SW 1271 (cell line): ENCODE measurements at places on chromosomes 5 and 9.
A peak's percentile ranks its signal among the peaks of the same experiment; 100 is the strongest.

GRCh38 chr5:176157656-176158055, 80.6 kb upstream of the SIMC1 start:
- no peak for DNase-seq

GRCh38 chr9:137740312-137740711, 121.5 kb downstream of the EHMT1 start:
- DNase-seq = no peak

GRCh38 chr9:123338710-123339665, 17.0 kb upstream of the CRB2 start:
- DNase-seq = no peak

DNA sequence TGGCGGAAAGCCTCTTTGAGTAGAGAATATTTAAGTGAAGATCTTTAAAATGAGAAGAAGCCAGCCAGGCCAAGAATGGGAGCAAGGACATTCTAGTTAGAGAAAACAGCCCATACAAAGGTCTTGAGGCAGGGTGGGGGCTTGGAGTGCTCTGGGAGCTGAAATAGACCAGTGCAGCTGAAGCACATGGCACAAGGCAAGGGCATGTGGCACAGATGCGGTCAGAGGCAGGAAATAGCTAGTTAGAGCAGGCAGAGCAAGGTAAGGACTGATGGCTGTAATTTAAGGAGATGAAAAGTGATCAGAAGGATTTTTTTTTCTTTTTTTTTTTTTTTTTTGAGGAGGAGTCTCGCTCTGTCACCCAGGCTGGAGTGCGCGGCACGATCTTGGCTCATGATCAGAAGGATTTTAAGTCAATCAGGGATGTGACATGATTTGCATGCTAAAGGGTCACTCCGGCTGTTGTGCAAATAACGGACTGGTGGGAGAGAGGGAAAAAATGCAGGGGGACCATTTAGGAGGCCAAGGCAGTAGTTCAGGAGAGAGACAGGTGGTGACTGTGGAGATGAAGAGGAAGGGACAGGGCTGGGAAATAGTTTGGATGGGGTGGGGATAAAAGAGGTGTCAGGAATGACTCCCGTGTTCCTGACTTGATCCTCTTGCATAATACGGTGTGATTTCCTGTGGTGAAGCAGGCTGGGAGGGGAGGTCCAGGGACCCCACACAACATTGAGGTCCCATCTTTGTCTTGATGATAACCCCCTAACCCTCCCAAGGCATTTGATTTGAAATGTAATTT, 207.6 kb downstream of the HSPA4 start:
- DNase-seq = no peak

DNA sequence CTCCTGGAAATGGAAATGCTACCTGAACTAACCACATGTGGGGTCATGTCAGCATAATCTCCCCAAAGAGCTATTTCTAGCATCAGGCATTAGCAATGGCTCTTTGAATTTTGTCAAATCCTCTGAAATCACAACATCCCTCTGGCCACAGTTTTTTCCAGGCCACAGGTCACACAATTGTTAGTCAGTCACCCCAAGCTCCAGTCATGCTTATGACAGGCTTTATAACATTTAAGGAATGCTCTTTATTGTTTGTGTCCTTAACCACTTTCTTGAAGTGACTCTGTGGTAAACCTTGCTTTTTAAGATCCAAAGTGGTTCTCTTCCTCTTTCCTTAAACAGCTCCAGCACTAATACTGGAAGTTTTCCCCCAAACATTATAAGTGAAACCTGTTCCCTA, 169.2 kb upstream of the HMHB1 start:
- DNase-seq = no peak

- no peak for DNase-seq
Measured at GRCh38 chr5:10655161-10655971, 91.5 kb downstream of the ANKRD33B start.

DNA sequence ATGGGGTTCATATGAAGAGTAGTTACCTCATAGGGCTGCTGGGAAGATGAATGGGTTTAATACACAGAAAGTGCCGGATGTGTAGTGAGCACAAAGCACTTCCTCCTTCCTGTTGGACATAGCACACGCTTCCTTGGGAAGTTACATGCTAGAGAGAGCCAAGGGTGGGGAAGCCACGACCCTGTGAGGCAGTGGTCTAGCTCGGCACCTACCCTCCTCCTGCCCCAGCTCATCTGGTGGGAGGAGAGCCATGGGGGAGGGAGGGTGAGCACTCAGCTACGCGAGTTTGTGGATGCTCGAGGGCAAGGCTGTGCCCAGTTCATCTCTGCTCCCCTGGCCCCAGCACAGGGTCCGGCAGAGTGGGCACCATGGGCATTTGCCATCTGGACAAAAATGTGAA, 43.6 kb upstream of the NEK6 start:
- DNase-seq = no peak

- no peak for DNase-seq
Measured at GRCh38 chr9:126687930-126688461, 74.3 kb downstream of the LMX1B start.

DNA sequence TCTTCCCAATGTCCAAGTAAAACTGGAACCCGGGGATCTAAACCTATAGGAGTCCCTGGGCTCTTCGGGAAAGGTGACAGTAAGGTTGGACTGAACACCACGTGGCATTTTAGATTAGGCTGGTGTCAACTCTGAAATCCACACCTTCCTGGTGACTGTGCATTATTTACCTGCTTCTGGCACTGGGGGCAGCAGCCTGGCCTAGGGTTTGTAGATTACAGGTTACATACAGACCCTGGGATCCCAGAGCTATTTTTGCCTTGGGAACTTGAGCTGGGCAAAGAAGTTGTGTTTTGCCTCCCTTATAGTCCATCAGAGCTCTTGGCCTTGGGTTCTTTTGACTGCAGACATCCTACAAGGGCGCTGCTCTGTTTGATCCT, 173.2 kb downstream of the DAB2IP start:
- peak; percentile 4 for DNase-seq

DNA sequence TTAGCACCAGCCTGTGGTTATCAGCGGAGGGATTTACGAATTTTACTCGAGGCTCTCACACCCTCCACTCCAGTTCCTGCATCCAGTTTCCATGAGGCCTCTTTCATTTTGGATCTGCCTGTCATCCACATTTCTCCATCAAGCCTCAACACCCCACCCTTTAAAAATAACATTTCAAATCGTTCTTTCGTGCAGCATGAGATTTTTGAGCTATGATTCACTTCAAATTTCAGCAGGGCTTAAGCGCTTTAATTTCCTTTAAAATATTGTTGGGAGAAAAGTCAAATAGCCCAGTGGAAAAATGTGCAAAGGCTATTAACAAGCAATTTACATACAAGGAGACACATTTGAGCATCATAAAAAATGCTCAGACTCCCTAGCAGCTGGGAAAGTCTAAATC, 103.2 kb downstream of the MSX2 start:
- no peak for DNase-seq

DNA sequence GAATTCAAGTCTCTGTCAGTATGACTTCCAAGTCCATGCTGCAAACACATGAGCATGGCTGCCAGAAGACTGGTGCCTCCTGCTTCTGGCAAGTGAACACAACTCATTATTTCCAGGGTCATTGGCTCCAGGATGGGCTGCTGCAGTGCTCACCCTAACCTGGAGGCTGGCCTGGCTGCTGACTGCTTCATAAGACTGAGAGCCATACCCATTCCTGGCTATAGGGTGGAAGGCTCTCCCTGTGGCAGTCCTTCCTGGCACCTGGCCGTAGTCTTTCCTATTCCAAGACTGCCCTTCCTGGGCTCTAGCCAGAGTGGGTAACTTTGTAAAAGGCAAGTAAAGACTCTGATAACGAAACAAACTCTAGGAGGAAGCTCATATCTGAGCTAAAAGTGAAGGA, 51.2 kb downstream of the CXXC5 start:
- no peak for DNase-seq

DNA sequence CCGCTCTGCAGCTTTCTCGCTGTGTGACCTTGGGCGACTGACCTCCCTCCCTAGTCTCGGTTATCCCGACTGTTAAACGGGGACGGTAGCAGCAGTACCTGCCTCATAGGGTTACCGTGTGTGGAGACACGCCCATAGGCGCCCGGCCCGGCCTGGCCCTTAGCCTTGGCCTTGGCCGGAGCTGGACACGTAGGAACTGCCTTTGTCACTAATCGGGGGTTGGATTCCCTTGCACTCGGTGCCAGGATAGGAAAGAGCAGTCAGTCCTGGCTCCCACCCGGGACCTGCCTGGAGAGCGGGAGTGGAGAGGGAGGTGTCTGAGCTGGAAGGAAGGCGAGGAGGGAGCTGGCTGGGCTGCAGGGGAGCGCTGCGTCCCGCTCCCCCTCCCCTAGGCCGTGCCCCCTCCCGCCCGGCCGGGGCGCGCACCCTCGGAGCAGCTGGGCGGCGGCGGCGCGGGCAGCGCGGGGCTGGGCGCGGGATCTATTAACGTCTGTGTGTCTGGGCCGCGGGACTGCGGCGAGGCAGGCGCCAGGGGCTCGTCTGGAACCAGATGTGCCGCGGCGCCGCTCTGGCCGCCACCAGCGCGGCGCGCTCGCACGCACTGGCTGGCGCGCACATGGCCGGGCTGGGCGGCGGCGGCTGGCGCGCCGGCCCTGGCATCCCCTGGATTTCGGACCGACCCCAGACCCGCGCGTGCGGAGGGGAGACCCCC, 31.7 kb downstream of the PRRX2 start:
- DNase-seq = no peak

GRCh38 chr9:94157050-94157801, 73.0 kb downstream of the PTPDC1 start:
- DNase-seq = no peak

GRCh38 chr9:27041746-27042145, 36.3 kb upstream of the LRRC19 start:
- no peak for DNase-seq

DNA sequence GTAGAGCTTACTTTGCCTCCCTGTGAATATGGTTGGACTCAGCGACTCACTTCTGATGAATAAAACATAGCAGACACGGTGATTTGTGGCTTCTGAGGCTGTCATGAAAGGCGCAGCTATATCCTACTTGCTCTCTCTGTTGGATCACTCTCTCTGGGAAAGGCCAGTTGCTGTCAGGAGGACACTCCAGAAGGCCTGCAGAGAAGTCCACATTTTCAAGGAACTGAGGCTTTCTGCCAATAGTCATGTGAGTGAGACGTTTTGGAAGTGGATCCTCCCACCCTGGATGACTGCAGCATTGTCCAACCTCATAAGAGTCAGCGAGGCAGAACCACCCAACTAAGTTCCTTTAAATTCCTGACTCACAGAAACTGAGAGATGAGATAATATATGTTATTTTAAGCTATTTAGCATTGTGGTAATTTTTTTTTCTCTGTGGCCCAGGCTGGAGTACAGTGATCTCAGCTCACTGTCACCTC, 156.0 kb upstream of the MAST4 start:
- DNase-seq = no peak

DNA sequence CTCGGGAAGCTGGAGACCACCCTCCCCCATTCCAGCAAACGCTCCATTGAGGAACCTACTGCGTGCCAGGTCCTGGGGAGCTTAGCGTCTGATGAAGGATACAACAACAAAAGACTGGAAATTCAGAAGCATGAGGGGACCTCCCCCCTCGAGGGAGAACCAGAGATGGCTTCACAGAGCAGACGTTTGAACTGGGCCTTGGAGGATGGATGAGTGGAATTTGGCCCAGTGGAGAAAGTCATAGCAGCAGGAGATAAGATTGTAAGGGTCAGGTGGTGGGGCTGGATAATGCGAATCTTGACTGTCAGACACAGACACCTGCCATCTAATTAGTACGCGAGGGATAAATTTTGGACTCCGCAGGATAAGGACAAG, 1.2 kb upstream of the SLC25A51 start:
- DNase-seq = no peak

DNA sequence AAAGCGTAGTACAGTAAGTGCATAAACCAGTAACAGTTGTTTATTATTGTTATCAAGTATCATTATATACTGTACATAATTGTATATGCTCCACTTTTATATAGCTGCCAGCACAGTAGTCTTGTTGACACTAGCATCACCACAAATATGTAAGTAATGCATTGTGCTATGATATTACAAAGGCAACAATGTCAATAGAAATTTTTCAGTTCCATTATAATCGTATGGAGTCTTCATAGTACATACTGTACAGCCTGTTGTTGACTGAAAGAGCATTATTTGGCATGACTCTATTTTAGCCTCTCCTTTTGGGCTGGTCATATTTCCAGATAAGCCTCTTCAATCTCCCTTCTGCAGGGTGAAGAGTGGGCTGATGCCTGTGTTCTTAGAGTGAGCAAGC, 40.4 kb downstream of the CFAP95 start:
- DNase-seq = no peak

- no peak for DNase-seq
Measured at GRCh38 chr5:77751328-77752023, 24.7 kb downstream of the TBCA start.

DNA sequence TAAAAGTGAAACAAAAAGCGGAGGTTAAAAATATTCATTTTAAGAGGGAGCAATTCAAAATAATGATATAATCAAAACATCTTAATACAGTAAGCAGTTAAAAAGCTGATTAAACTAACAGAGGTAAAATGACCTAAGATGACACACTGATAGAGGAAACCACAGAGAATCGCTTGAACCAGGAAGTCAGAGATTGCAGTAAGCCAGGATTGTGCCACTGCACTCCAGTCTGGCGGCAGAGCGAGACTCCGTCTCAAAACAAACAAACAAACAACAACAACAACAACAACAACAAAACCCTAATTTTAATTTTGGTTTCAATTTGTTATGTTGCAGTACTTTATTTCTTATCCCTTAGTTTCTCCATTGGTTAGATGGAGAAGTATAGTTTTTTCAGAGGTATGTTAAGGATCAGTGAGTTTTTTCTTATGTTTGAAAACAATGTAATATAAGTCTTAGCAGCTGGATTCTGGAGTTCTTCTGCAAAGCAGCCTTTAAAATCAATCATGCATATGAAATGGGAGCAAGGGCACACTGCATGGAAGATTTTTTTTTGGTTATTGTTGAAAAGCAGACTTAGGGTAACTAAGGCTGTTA, 58.5 kb downstream of the MLANA start:
- DNase-seq = no peak

GRCh38 chr5:66959653-66960052, 236.9 kb downstream of the CD180 start:
- DNase-seq = no peak

GRCh38 chr9:93211654-93212001, 27.7 kb downstream of the WNK2 start:
- DNase-seq = no peak

DNA sequence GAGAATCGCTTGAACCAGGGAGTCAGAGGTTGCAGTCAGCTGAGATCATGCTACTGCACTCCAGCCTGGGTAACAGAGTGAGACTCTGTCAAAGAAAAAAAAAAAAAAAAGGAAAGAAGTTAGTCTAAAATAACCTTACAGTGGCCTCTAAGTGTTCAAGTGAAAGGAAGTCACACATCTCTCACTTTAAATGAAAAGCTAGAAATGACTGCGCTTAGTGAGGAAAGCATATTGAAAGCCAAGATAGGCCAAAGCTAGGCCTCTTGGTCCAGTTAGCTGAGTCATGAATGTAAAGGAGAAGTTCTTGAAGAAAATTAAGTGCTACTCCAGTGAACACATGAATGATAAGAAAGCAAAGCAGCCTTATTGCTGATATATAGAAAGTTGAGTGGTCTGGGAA, 38.1 kb downstream of the ITGA1 start:
- no peak for DNase-seq

DNA sequence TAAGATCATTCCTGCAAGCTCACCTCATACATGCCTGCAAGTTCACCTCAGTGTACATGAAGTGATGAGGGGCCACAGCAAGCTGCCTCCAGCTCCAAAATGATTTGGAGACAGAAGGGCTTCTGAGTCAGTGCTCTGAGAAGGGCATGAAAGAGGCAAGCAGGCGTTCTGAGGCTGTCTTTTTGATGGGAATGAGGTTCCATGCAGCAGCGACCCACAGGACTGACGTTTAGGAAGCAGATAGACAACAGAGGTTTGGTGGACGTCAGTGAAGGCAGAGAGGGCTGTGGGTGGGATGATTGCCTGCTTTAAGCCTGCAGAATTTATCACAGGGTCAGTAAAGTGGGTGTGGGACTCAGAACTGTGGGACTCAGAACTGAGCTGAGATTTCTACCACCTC, 8.9 kb upstream of the SMIM32 start:
- no peak for DNase-seq
